Cortex of kidney (tissue), 1 donor: ENCODE measurements at places on chromosomes 16 and 17.

DNA sequence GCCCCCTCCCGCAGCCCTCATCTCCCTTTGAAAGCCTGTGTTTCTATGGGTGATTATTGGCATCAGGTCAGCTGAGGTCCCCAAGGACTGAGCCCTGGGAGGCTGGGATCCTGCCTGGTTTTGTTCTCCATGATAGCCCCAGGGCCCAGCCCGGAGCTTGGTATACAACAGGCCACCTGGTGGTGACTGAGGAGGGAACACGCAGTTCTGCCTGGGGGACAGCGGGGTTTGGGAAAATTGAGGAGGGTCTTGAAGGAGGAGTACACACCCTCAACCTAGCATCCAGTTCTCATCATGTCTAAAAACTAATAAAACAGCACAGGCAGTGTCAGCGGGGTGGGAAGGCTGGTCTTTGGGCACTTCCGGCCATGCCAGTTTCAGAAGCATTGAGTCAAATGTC lies 335.1 kb downstream of the CPPED1 start:
- no peak for DNase-seq

GRCh38 chr17:40597556-40598300 lies 32.5 kb upstream of the CCR7 start:
- no peak for DNase-seq

- no peak for DNase-seq
Observed at GRCh38 chr16:87740441-87740840, 25.3 kb downstream of the KLHDC4 start.

- DNase-seq: no peak
Observed at GRCh38 chr16:89915303-89916232, 3.1 kb upstream of the MC1R start.

- DNase-seq: no peak
Observed at GRCh38 chr17:70405492-70406220, 236.3 kb downstream of the KCNJ2 start.

- no peak for DNase-seq
Observed at GRCh38 chr16:50334106-50334975, 34.4 kb downstream of the BRD7 start.

DNA sequence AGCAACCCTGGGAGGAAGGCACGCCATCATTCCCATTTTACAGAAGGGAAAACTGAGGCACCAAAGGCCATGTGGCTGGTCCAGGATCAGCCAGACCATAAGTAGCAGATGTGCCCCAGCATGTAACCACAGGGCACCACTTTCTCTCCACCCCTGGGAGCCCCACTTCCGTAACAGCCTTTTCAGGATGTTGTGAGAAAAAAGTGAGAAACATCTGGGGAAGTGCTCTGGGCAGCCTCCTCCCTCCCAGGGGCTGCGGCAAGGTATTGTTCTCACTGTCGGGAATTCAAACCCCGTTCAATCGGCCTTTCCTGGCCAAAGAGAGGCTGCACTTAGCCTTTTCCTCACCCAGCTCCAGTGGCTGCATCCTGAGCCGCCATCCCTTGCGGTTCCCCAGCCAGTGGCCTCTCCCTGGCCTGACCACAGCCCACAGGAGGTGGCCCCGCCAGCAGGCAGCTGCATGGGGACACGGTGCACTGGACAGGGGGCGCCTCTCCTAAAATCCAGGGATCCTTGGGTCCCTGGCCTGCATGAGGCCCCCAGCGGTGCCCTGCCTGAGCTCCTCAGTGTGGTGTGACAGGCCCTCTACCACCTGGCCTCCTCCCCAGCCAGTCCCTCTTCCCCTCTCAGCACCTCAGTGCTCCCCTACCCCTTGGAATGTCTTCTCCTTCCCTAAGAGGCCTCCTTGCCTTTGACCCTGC lies 5.7 kb upstream of the CDH5 start:
- DNase-seq: no peak

- DNase-seq: no peak
Observed at GRCh38 chr16:63365649-63366304, 1329.5 kb upstream of the CDH8 start.

DNA sequence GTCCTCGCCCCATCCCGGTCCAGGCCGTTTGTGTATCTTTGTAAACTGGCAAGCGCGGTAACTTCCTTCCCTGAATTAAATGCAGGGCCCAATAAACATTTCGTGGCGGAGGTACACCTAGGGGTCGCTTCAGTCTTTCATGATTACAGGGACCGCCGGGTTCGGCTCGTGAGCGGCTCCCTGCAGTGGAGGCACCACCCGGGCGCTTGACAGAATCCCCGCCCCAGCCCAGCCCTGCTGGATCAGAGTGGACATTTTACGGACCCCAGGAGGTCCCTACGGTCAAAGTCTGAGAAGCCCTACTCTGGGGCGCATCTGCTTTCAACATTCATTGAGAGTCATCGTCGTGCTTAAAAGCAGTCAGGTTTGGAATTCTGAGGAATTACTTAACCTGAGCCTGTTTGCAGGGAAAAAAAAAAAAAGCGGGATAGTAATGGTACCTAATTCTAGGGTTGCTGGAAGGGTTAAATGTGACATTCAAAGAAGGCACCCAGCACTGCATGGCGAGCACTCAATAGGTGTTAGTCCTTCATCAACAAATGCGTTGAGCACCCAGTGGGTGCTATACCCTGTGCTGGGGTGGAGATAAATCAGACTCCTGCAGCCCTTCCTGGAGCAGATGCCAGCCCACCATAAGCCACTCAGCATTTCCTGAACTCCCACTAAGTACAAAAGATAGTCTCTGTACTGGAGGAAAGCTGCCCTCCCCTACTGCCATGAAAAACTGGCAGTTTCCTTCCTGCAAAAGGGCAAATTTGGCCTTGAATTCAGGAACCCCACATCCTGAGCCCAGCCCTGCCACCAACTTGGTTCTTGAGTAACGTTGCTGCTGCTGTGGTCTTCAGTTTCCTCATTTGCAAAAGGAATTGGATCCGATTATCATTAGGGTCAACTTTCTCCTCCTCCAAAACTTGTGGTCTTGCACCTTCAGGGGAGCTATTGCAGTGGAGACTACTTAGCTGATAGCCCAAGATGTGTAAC lies 658 bp upstream of the DUSP3 start:
- no peak for DNase-seq

GRCh38 chr16:19737306-19738038 lies 19.4 kb downstream of the IQCK start:
- DNase-seq: no peak

DNA sequence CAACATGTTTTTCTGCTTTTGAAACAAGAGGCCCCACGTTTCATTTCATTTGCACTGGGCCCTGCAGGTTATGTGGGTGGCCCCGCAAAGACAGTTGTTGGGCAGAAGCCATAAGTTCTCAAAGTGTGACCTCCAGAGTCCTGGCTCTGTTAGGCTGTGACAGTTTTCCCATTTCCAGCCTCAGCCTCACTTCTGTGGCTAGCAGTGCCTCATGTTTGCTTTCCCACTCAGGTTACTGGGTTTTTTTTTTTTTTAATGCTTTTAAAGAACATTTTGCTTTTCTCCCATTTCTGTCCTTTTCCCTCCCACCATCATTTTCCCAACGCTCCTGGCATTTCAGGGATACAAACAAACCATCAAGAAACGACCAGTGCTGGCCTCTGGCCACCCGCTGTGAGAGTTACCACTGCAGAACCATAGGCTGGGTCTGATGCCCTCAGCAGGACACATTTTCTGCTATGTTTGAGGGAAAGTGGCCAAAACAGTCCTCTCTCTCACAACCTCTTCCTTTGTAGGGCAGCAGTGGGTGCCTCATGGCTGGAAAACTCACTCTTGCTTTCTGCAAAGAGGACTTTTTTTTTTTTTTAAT lies 159.0 kb upstream of the MPHOSPH6 start:
- no peak for DNase-seq

DNA sequence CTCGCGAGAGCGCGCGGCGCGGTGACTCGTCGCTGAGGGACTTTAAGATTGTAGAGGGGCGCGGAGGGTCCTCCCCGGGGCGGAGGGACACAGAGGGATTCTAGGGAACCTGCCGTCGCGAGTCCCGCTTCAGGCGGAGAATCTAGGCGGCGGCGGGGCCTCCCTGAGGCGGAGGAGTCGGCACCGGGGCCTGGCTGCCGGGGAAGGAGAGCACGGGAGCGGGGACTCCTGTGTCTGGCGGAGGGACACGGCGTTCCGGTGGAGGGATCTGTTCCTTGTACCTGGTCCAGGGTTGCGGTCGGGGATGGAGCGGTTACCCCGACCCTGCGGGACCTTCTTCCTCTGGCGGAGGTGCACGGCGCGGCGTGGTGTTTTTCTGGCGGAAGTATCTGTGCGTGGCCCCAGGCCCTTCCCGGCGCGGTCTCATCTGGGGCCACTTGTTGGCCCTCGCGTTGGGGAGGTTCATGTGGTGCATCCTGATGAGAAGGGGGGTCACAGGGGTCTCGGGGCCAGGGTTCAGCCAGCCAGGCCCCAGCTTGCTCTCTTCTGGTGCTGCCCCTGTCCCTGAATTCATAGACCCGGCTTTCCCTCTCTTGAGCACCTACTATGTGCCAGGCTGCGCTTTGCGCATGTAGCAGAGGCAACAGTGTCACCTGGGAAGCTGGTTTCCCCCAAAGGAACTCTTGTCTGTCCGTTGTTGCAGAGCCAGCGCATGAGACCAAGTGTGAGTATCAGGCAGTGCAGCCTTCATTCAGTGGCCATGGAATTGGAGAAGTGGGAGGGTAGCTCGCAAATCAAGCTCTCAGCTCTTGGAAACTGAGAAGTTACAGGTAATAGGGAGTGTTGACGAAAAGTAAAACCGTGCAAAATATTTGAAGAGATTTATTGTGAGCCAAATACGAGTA lies 563 bp upstream of the ZKSCAN2 start:
- no peak for DNase-seq

GRCh38 chr16:17056666-17057065 lies 414.1 kb downstream of the XYLT1 start:
- DNase-seq: no peak

- DNase-seq: no peak
Observed at GRCh38 chr17:80477647-80478478, 1.5 kb upstream of the NPTX1 start.

- DNase-seq: no peak
Observed at GRCh38 chr17:70034158-70034557, 40.9 kb upstream of the KCNJ16 start.
